Adipose tissue (tissue), 3 donors: ENCODE measurements at places on chromosomes 1 and 21. TPM values are rescaled to one million over a fixed set of nuclear protein-coding genes. Genes with fewer than 3 reads are reported as not detected.

Gene REN
- not detected for polyA plus RNA-seq

Gene IGSF9
- polyA plus RNA-seq, result 1.6 TPM

Gene PAPPA2
- 0.61 TPM for polyA plus RNA-seq

Gene GJA5
- polyA plus RNA-seq, result 16.8 TPM

Gene LINGO4
- not detected for polyA plus RNA-seq

Gene SLC30A10
- polyA plus RNA-seq, result 0.03 TPM

Gene INAVA
- 11.4 TPM for polyA plus RNA-seq

Gene CD247
- 1.7 TPM for polyA plus RNA-seq

Gene CXADR
- polyA plus RNA-seq, result 5.7 TPM

Gene XCL1
- polyA plus RNA-seq, result 0.34 TPM

Gene LEMD1
- polyA plus RNA-seq, result not detected

Gene FCAMR
- 0.90 TPM for polyA plus RNA-seq

Gene SLAMF6
- polyA plus RNA-seq, result 0.48 TPM

Gene TAL1
- polyA plus RNA-seq, result 0.94 TPM

Gene CD5L
- 0.06 TPM for polyA plus RNA-seq

Gene S100A7A
- polyA plus RNA-seq, result not detected

Gene MANEAL
- polyA plus RNA-seq, result 0.56 TPM

Gene NBPF6
- polyA plus RNA-seq, result not detected

Gene KCNQ4
- 0.88 TPM for polyA plus RNA-seq

Gene IGSF5
- polyA plus RNA-seq, result 0.43 TPM

Gene RHD
- not detected for polyA plus RNA-seq
